ENCODE measurements at places on chromosomes 7 and 10.

- no peak for DNase-seq
Measured at GRCh38 chr7:47516386-47516785, 65.5 kb downstream of the TNS3 start.

- no peak for DNase-seq
Measured at GRCh38 chr10:77518241-77518909, 119.2 kb downstream of the KCNMA1 start.

GRCh38 chr7:149690688-149691446, 82.5 kb downstream of the ZNF467 start:
- no peak for DNase-seq

DNA sequence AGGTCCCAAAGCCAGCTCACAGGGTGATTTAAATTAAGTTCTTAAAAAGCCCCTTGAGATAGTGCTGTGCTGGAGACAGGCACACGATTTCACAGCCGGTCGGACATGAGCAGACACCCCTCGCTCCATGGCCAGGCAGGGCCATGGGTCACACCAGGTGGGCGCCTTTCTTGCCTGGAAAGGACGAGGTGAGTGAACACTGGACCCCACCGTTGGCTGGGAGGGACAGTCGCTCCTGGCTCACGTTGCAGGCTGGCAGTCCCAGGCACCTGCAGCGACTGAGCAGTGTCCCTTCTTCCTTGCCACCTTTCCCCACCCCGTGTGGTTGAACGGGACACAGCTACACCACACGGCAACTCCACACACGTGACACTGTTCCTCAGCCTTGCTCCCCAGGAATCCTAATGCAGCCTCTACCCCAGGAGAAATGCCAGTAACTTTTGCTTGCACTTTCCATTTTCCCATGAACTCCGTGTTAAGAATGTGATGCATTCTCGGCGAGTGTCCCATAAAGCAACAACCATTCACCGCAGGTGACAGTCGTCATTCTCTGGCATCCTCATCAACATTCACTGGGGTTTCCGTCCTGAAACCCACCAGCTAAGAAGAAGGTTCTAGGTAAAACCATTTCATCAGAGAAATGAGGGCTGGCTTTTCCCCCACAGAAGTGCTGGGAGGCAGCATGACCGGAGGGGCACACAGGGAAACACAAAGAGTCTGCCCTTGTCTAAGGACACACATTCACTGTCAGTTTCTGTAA, 217.4 kb downstream of the ZMYND11 start:
- DNase-seq, result no peak

DNA sequence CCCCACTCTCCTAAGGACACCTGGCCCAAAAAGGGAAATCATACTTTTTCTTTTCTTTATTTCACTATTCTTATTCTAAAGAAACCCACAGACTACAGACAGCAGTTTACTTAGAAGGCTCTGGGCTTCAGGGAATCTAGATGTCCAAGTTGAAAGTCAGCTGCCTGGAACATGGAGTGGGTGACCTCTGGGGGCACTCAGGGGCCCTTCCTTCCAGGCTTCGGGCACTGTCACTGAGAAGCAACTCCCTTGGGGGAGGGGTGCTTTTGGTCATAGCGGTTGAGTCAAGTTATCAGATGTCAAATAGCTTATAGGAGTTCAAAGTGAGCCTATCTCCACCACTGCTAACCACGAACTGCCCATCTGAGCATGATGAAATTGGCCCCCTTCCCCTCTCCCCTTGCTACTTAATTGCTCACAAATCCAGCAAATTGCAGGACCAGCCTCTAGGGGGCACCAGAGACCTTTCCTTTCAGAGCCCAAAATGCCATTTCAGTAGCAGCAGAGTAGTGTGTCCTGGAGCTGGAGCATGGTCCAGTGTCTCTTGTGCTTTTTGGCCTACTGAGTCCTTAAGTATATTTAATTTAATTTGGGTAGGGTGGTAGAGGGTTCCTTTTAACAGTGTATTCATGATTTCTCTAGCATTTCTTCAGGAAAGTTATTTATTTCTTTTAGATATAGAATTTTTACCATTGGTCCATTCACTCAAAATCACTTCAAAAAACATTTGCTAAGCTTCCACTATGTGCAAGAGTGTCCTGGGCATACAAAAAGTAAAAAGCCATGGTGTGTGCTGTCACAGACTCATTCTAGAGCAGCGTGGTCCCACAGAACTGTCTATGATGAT, 463.8 kb downstream of the KCNMA1 start:
- DNase-seq, result peak; percentile 17

- no peak for DNase-seq
Measured at GRCh38 chr10:120735773-120736371, 115.3 kb upstream of the WDR11 start.

GRCh38 chr7:101945034-101945758, 127.8 kb downstream of the CUX1 start:
- DNase-seq, result no peak

- DNase-seq, result no peak
Measured at GRCh38 chr10:100377830-100378229, 30.8 kb downstream of the SCD start.

- no peak for DNase-seq
Measured at GRCh38 chr10:69456880-69457693, 5.8 kb downstream of the TSPAN15 start.

DNA sequence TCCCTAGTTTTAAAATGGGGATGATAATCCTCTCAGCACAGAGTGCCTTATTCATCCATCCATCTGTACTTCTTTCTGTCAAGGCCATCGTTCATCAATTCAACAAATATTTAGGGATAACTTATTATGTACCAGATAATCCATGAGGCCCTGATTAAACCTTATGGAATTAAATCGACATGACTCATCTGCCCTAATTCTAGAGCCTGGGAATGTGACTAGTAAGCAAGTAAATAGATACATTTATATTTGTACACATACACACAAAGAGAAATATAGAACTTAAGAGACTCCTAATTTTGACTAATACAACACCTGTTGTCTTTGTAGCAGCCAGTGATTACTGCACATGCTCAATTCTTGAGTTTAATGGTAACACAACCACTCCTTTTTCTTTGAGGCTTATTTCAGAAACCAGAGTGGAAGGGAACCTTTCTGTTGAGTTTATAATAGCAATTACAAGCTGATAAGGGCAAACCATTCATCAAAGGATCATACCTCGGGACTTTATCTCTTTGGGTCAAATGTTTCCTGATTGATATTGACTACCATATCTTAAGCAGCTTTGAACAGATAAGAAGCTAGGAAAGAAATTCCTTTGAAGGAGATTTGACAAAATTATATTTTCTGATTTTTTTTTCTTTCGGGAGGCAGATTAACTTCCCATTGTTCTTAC, 122.7 kb downstream of the ARID5B start:
- no peak for DNase-seq

DNA sequence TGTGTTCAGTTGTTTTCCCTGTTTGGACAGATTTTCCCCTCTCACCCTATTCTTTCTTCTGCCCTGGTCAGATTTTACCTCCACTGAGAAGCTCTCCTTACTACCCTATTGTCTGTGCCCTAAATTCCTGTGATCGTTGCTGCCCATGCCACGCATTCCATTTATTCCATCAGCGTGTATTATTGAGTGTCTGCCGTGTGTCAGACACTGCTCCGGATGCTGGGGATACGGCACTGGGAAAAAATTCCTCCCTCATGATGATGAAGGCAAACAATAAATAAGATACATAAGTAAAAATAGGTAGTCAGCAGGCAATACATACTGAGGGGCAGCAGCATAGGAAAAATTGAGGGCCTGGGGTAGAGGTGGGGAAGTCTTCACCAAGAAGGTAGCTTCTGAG, 86.8 kb downstream of the FANK1 start:
- no peak for DNase-seq

- no peak for DNase-seq
Measured at GRCh38 chr7:20183086-20183485, 34.1 kb downstream of the MACC1 start.
